ENCODE measurements at places on chromosomes 1 and 21. TPM values are rescaled to one million over a fixed set of nuclear protein-coding genes. Genes with fewer than 3 reads are reported as not detected.

Gene NUF2
- polyA plus RNA-seq = 6.4 TPM

Gene ZC3H11A
- polyA plus RNA-seq = 37.2 TPM

Gene OLIG2
- 0.93 TPM for polyA plus RNA-seq

Gene C4BPB
- not detected for polyA plus RNA-seq

Gene NGF
- polyA plus RNA-seq = 1.6 TPM

Gene IL19
- not detected for polyA plus RNA-seq

All from H1 (cell line).